ENCODE measurements at places on chromosomes 4 and X. TPM values are rescaled to one million over a fixed set of nuclear protein-coding genes. Genes with fewer than 3 reads are reported as not detected.

- H3K36me3 ChIP-seq, result no peaks in the 10 kb centered on the region
- H3K27ac ChIP-seq, result no peak overlapping the region
Observed at GRCh38 chr4:27046851-27047250, 186.2 kb downstream of the STIM2 start.

DNA sequence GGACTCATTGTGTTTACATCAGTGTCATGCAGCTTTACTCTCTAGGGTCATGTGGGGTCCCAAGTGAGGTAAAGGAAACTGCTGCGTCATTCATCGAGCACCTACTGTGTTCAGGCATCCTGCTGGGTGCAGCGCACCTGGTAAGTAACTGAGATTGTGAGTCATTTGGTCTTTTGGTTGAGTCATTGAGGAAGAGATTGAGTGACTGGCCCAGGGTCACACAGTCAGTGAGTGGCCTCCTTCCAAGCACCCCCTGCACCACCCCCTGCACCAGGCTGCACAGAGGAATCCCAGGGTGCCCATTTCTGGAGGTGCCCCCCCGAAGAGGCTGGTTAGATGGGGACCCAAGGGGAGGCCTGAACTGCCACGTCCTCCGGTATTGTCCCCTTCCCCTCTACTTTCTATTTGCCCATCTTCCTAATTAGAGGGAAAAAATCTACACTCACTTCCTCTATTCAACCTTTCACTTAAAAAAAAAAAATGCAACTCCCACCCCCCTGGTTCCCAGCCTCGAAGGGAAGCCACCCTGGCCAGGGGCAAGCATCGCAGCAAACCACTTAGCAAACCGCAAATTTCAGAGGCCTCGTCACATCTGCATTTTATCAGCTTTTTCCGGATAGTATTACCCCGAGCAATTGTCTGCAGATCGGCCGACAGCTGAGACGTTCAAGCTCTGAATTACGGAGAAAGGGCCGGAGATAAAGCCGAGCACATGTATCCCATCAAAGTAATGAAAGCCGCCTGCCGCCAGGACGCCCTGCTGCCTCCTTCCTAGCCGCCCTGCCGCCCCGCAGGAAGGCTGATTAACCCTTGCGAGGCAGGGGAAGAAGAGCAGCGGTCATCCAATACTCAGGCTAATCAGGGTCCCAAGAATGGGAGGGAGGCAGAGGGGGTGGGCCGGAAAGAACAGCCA lies 96.3 kb upstream of the MSX1 start:
- no peak overlapping the region for H3K27ac ChIP-seq
- H3K27me3 ChIP-seq, result no peaks in the 10 kb centered on the region
- DNase-seq, result no peak

GRCh38 chr4:54063737-54064316 lies 578 bp downstream of the CHIC2 start:
- DNase-seq, result peak; percentile 49
- peak overlapping the region; percentile 100 for H3K27ac ChIP-seq
- H3K4me1 ChIP-seq, result peaks cover 45% of the 10 kb centered on the region
- H3K27me3 ChIP-seq, result no peaks in the 10 kb centered on the region

DNA sequence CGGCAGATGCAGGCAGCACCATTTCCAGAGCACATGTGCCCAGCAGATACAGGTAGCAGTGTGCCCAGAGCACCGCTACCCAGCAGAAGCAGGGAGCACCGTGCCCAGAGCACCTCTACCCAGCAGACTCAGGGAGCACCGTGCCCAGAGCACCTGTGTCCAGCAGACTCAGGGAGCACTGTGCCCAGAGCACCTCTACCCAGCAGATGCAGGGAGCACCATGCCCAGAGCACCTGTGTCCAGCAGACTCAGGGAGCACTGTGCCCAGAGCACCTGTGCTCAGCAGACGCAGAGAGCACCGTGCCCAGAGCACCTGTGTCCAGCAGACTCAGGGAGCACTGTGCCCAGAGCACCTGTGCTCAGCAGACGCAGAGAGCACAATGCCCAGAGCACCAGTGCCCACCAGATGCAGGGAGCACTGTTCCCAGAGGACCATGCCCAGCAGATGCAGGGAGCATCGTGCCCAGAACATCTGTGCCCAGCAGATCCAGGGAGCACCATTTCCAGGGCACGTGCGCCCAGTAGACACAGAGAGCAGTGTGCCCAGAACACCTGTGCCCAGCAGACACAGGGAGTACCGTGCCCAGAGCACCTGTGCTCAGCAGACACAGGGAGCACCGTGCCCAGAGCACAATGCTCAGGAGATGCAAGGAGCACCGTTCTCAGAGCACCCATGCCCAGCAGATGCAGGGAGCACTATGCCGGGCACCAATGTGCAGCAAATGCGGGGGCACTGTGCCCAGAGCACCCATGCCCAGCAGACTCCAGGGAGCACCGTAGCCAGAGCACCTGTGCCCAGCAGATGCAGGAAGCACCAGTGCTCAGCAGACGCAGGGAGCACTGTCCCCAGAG lies 236.4 kb downstream of the DHRSX start:
- no peak overlapping the region for H3K4me3 ChIP-seq
- no peaks in the 10 kb centered on the region for H3K4me1 ChIP-seq
- DNase-seq, result no peak
- no peak overlapping the region for H3K27ac ChIP-seq
- H3K36me3 ChIP-seq, result no peaks in the 10 kb centered on the region

The SEC24B gene
- 38.6 TPM for total RNA-seq

DNA sequence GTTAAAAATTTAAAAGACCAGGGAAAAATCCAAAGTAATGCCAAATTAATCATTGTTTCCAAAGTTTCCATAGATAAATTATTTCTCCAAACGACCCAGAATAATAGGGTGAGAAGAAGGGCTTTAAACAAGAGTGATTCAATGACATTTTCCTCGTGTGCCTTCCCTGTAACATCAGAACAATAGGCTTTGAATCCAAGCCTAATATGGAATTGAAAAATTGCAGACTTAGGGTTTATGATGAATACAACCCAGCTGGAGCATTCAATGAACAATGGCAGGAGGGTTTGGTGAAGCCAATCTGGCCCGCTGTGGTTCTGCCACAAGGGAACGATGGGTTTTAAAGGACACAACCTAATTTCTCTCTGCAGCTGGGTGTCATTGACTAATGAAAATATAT lies 94.2 kb downstream of the CBLL2 start:
- H3K4me1 ChIP-seq, result no peaks in the 10 kb centered on the region
- no peaks in the 10 kb centered on the region for H3K27me3 ChIP-seq
- DNase-seq, result no peak
- no peak overlapping the region for H3K4me3 ChIP-seq

The SCML2 gene
- 15.3 TPM for total RNA-seq

The SORBS2 gene
- total RNA-seq, result 20.2 TPM

DNA sequence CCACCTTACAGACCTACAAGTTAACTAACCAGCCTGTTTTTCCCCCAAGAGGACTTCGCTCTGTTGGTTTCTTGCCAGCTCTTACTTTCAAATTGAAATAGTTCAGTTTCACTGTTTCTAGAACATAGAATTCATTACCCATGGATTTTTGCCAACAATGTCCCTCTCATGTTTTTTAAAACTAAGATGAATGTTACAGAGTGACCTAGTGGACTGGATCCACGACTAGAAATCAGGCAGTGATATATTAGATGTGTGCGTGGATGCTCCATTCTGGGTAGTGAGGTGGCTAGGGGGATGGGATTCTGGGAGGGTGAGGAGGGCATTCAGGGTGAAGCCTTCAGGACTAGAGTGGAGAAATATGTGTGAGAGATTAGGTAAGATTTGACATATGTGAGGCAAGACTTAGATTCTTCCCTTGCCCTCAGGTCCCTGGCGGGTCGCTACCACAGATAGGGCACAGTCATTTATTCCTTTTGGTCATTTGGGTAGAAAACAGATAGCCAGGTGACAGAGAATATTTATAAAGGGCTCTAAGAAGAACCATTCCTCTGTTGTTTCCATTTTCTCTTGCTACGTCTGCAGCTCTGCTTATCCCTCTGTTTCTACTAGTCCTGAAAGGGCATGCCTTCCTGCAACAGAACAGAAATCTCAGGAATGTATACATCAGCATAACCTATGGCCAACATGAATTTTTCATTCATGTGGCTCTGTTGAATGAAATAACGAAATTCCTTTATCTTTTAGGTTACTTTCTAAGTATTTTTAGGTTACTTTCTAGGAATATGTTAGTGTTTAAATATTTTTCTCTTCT lies 15.4 kb upstream of the JADE1 start:
- no peaks in the 10 kb centered on the region for H3K4me1 ChIP-seq
- H3K27ac ChIP-seq, result no peak overlapping the region
- H3K4me3 ChIP-seq, result no peak overlapping the region
- DNase-seq, result no peak

The NSG1 gene
- 67.2 TPM for total RNA-seq

GRCh38 chr4:149784018-149784417 lies 31.6 kb downstream of the IQCM start:
- H3K27me3 ChIP-seq, result no peaks in the 10 kb centered on the region
- H3K4me1 ChIP-seq, result no peaks in the 10 kb centered on the region
- no peak overlapping the region for H3K4me3 ChIP-seq
- no peak for DNase-seq
- no peaks in the 10 kb centered on the region for H3K36me3 ChIP-seq
- no peak overlapping the region for H3K27ac ChIP-seq

DNA sequence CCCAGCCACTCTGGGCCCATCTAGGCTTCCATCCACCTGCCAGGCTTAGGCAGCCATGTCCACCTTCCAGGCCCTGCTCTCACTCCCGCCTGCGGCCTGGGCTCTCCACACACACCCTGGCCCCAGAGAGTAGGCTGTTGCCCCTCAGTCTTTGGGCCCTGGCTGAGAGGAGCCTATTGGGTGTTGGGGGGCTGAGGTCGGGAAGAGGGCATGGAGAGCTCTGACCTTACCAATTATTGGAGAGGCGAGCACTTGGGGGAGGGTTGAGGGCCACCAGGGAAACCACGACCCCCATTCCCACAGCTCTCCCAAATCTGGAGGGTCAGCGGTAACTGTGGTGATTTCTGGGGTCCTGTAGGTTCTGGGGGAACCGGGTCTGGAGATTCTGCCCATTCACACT lies 38.2 kb downstream of the HTRA3 start:
- DNase-seq, result no peak
- H3K27me3 ChIP-seq, result no peaks in the 10 kb centered on the region
- no peak overlapping the region for H3K4me3 ChIP-seq
- no peak overlapping the region for H3K27ac ChIP-seq
- H3K4me1 ChIP-seq, result peaks cover 30% of the 10 kb centered on the region

- H3K27me3 ChIP-seq, result no peaks in the 10 kb centered on the region
- peak; percentile 15 for DNase-seq
- no peaks in the 10 kb centered on the region for H3K4me1 ChIP-seq
- H3K36me3 ChIP-seq, result no peaks in the 10 kb centered on the region
- no peak overlapping the region for H3K4me3 ChIP-seq
- H3K27ac ChIP-seq, result no peak overlapping the region
Observed at GRCh38 chrX:85851418-85851817, 195.9 kb downstream of the CHM start.

The NLGN3 gene
- 7.6 TPM for total RNA-seq

The NEUROG2 gene
- total RNA-seq, result 0.62 TPM

The RBMXL3 gene
- total RNA-seq, result 5.1 TPM

The KLB gene
- total RNA-seq, result 1.4 TPM

The PAGE5 gene
- 28.7 TPM for total RNA-seq

DNA sequence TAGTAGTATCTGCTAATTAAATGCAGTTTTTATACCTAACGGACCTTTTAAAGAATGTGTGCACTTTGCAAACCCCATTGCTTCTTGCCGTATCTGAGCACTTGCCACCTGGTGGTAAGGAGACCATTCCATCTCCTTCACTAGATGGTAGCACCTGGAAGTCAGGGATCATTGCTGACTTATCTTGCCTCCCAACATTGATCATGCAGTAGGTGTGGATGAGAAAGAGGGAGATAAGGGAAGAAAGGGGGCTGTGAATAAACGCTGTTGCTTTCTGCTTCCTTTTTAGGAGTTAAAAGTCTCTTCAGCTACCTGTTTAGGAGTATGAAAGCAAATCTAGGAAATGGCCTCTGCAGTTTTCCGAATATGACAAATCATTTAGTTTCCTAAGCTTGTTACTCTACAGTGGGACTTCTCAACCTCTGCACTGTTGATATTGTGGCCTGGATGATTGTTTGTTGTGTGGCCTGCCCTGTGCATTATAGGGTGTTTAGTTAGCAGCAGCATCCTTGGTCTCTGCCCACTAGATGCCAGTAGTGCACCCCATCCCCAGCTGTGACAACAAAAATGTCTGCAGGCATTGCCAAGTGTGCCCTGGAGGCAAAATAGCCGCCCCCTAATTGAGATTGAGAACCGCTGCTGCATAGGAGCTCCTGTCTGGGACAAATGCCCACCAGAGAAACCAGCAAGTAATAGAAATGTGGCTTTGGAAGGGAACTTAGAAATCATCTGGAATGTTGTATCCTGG lies 38.8 kb downstream of the GAB1 start:
- H3K4me1 ChIP-seq, result peaks cover 32% of the 10 kb centered on the region
- H3K36me3 ChIP-seq, result no peaks in the 10 kb centered on the region
- no peak overlapping the region for H3K27ac ChIP-seq

The PPP1R2C gene
- 20.1 TPM for total RNA-seq

The UGT2B15 gene
- total RNA-seq, result not detected

- H3K4me3 ChIP-seq, result no peak overlapping the region
- DNase-seq, result no peak
- H3K36me3 ChIP-seq, result no peaks in the 10 kb centered on the region
Observed at GRCh38 chr4:60241866-60242265, 958.3 kb upstream of the ADGRL3 start.

- no peaks in the 10 kb centered on the region for H3K4me1 ChIP-seq
- H3K36me3 ChIP-seq, result no peaks in the 10 kb centered on the region
- no peak overlapping the region for H3K27ac ChIP-seq
- no peaks in the 10 kb centered on the region for H3K27me3 ChIP-seq
- no peak overlapping the region for H3K4me3 ChIP-seq
Observed at GRCh38 chr4:123449780-123450179, 53.2 kb downstream of the SPRY1 start.

The CLCN4 gene
- 11.6 TPM for total RNA-seq

DNA sequence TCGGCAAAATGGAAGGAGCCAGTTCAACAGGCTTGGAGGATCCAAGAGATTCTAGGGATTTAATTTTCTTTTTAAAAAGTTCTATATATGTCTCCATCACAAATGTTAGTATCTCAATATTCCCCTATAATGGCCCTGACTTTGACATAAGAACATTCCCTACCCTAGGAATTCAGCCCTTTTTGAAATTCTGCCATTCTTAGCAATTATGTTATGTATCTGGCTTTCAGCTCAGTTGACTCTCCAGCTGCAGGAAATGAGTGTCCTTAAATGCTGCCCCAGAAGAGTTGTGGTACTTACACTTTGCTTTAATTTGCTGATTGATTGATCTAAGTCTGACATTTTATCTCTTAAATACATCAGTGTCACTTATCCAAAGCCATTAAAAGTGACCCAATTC lies 1454.3 kb downstream of the FSTL5 start:
- no peak overlapping the region for H3K27ac ChIP-seq
- H3K36me3 ChIP-seq, result no peaks in the 10 kb centered on the region
- no peak overlapping the region for H3K4me3 ChIP-seq
- no peak for DNase-seq
- H3K27me3 ChIP-seq, result no peaks in the 10 kb centered on the region

The POU3F4 gene
- not detected for total RNA-seq

GRCh38 chr4:26028793-26029567 lies 115.0 kb downstream of the SMIM20 start:
- H3K27ac ChIP-seq, result no peak overlapping the region
- H3K36me3 ChIP-seq, result no peaks in the 10 kb centered on the region
- H3K4me1 ChIP-seq, result peaks cover 16% of the 10 kb centered on the region
- DNase-seq, result peak; percentile 65
- H3K4me3 ChIP-seq, result peak overlapping the region; percentile 33
- no peaks in the 10 kb centered on the region for H3K27me3 ChIP-seq

The ZNF41 gene
- 8.1 TPM for total RNA-seq

- H3K27ac ChIP-seq, result no peak overlapping the region
- H3K4me1 ChIP-seq, result peaks cover 23% of the 10 kb centered on the region
- no peaks in the 10 kb centered on the region for H3K36me3 ChIP-seq
- H3K4me3 ChIP-seq, result no peak overlapping the region
- DNase-seq, result no peak
Observed at GRCh38 chr4:112517067-112517634, 1.2 kb upstream of the NEUROG2 start.

The DCTD gene
- 41.8 TPM for total RNA-seq

The ZBTB33 gene
- 16.3 TPM for total RNA-seq

Data from testis (tissue), 5 donors.